GM12891 (cell line): ENCODE measurements at places on chromosomes 12 and 14.

GRCh38 chr14:47978871-47979270 is 303.5 kb upstream of the MDGA2 start:
- no peak for DNase-seq

DNA sequence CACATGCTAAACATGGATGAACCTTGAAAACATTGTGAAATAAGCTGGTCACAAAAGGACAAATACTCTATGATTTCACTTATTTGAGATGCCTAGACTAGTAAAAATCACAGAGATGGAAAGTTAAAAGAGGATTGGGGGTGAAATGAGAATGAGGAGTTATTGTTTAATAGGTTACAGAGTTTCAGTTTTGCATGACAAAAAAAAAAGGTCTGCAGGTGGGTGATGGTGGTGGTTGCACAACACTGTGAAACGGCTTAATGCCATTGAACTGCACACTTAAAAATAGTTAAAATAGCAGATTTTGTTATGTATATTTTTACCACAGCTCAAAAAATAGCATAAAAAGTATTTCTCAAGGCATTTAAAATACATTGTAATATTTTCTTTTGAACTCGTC is 151.9 kb upstream of the NRXN3 start:
- DNase-seq = no peak

- DNase-seq = no peak
Measured at GRCh38 chr14:40308240-40308639, 876.0 kb upstream of the FBXO33 start.

DNA sequence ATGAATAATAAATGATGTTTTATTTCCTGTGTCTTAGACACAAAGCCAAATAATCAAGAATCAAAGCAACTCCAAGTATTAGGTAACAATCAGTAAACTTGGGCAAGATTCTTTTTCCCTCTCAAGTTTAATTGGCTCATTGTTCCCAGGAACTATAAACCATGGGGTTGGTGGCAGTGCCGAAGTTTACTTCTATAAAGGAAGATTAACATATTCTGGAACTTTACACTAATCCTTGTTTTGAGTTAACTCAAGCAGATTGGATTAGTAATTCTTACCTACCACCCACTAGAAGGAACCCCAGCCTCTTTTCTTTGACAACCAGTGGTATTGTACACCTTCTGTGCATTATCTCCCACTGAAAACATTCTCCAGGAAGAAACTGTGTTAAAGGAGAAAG is 197.1 kb downstream of the EXOC5 start:
- no peak for DNase-seq

- DNase-seq = peak; percentile 31
Measured at GRCh38 chr14:35285168-35286002, 6.8 kb upstream of the PSMA6 start.

GRCh38 chr14:45253754-45254310 is 830 bp upstream of the MIS18BP1 start:
- no peak for DNase-seq

DNA sequence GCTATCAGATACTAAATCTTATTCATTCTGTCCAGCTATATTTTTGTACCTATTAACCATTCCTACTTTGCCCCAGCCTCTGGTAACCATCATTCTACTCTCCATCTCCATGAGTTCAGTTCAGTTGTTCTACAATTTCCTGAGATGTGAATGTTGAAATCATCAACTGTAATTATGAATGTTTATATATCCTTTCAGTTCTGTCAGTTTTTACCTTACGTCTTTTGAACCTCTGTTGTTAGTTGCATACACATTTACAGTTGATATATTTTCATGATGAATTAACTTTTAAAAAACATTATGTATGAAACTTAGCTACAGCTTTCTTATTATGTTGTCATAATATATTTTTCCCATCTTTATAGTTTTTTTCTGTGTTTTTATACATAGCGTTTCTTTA is 102.1 kb downstream of the ARID2 start:
- no peak for DNase-seq

GRCh38 chr12:120705618-120706017 is 4.6 kb upstream of the UNC119B start:
- DNase-seq = no peak

- DNase-seq = no peak
Measured at GRCh38 chr14:47778631-47779030, 103.2 kb upstream of the MDGA2 start.

GRCh38 chr12:109020796-109021380 is at the start of gene SVOP:
TSS of gene SVOP (minus strand) at chr12:109021068. CDS start at chr12:109020868, 200 bp downstream.
- peak; percentile 18 for DNase-seq

- no peak for DNase-seq
Measured at GRCh38 chr12:88579601-88580050, 645 bp downstream of the KITLG start.

DNA sequence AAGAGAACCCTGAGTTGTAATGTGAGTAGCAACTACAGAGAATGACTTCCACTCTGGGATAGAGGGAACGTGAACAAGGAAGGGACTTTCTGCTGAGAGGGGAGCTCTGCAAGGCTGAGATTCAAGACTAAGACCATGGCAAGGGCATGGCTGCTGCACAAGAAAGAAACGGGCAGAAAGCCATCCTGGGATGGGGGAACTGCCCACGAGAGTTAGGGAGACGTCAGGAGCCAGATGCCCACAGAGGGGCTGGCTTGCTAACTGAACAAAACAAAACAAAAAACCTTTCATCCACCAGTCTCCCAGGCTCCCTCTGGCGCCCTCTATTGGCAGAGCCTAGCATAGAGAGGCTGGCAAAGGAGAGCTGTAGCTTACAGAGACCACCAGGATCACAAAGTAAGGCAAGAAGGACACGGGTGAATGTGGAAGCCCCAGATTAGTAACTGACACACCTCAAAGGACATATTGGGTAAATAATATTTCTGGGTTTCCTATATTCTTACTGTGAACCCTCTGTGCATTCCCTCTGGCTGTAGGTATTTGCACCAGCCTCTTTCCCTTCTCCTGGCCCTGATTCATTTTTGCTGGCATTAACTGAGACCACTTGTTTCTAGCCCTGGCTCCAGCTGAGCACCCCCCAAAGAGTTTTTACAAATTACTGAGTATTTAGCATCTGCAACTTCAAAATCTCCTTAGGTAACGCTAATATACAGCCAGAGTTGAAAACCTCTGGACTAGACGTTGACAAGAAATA is 338.3 kb downstream of the EMP1 start:
- no peak for DNase-seq

DNA sequence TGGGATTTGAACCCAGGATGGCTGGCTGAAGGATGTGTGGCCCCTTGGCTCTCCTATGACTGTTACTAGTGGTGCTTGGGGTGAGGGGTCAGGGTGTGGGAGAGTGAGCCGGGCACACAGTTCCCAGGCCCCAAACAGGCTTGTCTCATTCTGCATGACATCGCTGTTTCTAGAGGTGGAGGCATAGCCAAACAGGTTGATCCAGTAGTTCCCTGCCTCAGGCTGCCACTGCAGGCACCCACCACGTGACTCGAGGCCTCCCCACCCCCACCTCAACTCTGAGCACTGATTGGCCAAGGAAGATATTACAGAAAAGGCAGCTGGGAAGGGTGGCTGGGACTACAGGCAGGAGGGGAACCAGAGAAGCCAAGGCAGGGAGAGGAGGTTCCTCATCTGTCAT is 102.6 kb downstream of the NCOR2 start:
- no peak for DNase-seq

DNA sequence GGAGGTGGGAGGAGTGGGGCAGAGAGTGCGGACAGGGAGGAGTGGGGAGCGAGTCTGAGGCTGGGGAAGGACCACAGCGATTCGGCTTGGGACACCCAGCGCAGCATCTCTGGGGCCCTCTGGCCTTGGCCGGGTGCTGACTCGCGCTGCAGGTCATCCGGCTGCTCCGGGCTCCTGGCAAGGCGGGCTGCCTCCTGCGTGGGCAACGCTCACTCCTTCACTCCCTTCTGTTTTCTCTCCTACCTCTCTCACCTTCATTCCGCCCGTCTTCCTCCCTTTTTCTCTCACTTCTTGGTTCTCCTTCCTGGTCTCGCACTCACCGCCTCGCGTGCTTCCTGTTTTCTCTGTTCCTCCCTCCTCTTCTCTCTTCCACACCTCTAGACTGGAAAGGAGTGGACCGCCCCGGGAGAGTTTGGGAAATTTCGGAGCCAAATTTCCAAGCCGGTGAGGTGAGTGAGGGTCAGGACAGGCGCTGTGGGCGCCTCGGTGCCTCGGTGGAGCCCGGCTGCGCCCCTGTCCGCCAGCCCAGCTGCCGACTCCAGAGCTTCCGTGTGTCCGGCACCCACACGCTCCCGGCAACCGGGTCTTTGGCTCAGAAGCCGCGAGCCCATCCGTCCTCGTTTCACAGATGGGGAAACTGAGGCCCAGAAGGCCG is 86.7 kb downstream of the B4GALNT3 start:
- no peak for DNase-seq

DNA sequence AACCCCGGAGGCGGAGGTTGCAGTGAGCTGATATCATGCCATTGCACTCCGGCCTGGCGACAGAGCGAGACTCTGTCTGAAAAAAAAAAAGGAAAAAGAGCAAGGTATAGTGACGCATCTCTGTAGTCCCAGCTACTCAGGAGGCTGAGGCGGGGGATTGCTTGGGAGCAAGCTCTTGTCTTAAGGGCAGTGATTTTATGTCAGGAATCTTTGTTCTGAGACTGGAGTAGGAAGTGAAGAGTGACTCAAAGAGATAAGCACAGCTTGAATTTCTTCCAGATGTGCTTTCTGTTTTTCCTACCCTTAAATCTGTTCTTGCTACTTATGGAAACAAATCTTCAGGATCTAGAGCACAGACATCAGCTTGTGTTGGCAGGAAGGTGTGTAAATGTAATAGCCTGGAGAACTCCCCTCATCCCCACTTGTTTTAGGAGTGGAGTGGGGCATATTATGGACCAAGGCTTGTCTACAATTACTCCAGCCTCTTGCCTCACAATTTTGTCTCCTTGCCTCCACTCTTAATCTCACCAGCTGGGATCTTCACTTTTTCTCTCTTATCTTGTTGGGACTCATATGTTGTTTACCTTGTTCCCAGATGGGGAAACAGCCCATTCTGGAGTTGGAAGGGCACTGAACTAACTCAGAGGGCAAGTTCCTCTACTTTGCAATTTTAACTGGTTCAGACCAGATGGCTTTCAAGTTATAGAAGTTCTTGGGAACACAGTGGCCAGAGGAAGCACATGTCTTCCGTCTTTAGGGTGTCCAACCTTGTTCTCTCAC is 7.5 kb downstream of the TMED2 start:
- DNase-seq = no peak

- no peak for DNase-seq
Measured at GRCh38 chr12:120992989-120993388, 14.6 kb downstream of the HNF1A start.

DNA sequence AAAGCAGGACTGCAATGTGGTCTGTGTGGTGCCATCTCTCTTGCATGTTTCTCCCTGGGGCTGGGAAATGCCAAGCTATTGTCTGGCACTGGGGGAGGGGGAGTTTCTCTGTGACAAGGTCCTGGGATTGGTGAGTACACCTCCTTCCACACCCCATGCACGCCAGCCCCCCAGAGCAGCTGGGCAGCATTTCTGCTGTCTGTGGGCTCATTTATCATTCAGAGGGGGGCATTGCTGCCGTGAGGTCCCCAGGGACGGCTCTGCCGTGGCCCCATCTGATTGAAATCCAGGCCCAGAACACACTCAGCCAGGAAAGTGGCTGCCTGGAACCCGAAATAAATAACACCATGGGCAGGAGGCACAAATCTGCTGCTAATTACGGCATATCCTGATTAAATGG is 12.6 kb upstream of the FAM222A start:
- DNase-seq = no peak

GRCh38 chr14:55170526-55170925 is 20.9 kb downstream of the DLGAP5 start:
- no peak for DNase-seq

- no peak for DNase-seq
Measured at GRCh38 chr12:110345176-110345661, 58.3 kb downstream of the ANAPC7 start.

DNA sequence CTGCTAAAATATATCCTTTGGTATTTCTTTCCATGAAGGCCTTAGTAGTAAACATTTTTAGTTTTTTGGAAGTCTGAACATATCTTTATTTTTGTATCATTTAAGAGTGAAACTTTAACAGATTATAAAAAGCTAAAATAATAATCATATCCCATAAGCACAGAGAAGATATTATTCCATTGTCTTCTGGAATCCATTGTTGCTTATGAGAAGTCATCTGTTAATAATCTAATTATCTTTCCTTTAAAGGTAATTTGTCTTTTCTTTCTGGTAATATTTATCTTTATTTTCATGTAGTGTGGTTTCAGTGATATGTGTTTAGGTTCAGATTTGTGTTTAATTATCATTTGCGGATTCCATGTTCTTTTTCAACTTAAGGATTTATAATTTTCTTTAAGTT is 261.7 kb downstream of the MSRB3 start:
- no peak for DNase-seq

- DNase-seq = no peak
Measured at GRCh38 chr12:104570174-104570907, 113.6 kb downstream of the CHST11 start.

DNA sequence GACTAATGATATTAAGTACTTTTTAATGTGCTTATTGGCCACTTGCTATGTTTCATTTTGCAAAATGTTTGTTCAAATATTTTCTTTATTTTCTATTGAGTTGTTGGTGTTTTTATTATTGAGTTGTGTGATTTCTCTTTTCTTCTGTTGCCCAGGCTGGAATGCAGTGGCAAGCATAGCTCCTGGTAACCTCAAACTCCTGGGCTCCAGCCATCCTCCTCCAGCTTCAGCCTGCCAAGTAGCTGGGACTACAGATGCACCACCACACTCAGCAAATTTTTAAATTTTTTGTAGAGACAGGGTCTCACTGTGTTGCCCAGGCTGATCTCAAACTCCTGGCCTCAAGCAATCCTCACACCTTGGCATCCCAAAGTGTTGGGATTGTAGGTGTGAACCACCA is 199.2 kb downstream of the NOVA1 start:
- DNase-seq = no peak

- DNase-seq = no peak
Measured at GRCh38 chr12:71430756-71431155, 8.8 kb upstream of the LGR5 start.

GRCh38 chr12:63944034-63944579 is 99.6 kb downstream of the SRGAP1 start:
- no peak for DNase-seq

- DNase-seq = no peak
Measured at GRCh38 chr12:2638273-2639019, 156.3 kb upstream of the FKBP4 start.

DNA sequence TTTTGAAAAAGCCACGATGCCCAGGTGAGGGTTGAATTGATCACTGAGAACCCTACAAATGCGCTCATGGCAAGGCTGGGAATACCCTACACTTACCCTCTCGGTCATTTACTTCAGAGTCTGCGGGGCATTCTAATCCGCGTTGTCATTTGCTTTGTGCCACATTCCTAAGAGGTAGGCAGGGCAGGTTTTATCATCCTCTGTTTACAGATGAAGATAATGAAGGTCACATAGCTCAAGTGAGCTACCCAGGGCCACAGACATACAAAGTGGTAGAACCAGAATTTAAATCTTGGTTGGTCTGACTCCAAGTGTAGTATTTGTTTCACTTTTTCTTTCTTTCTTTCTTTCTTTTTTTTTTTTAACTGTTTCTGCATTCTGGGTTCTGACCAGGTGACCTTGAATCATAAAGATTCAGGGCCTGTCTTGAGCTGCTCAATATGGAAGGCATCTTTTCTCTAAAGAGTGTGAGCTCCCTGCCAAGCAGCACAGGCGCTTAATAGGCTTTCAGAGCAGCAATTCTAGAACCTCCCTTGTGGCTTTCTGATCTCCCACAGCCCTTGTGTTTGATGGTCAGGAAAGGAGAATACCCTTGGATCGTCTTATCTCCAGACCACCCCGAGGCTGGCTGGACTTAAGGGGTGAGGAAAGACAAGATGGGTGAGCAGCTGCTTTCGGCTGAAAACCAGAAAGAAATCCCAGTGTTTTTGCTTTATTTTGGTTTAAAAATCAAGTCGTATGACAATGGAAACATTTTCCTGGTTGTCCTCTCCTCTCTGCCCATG is 662 bp upstream of the BATF start:
- no peak for DNase-seq
